ENCODE measurements at places on chromosomes 4 and X.

DNA sequence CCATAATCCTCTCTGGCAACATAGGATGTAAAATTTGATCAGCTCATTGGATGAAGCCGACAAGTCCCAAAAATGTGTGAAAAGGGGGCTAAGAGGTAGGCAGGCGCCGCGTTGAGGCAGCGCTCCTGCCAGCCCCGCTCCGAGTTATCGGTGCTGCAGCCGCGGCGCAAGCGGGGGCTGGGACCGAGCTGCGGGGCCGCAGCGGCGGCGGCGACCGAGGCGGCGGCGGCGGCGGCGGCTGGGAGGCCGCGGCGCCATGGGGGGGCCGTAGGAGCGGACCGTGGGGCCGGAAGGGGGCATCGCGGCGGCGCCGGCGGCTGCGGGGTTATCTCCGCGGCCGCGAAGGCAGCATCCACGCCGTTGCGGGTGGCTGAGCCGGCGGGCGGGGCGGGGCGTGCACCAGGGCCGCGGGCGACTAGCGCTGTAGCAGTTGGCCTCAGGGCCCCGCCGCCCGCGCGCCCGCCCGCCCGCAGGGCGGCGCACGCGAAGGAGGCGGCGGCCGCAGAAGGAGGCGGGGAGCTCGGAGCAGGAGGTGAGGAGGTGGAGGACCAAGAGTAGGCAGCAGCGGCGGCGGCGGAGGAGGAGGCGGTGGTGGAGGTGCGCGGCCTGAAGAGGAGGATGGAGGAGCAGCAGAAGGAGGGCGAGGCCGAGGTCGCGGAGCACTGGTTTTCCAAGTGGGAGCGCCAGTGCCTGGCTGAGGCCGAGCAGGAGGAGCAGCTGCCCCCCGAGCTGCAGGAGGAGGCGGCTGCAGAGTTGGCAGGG, 126.0 kb upstream of the CXorf66 start:
- no peak for DNase-seq

DNA sequence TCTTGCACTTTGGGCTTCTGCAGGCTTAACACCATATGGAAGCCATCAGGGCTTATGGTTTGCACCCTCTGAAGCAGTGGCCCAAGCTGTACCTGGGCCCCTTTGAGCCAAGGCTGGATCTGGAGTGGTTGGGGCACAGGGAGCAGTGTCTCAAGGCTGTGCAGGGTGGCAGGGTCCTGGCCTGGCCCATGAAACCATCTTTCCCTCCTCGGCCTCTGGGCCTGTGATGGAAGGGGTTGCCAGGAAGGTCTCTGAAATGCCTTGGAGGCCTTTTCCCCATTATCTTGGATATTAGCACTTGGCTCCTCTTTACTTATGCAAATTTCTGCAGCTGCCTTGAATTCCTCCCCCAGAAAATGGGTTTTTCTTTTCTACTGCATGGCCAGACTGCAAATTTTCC, 134.7 kb upstream of the USP9X start:
- no peak for DNase-seq

- DNase-seq: no peak
Observed at GRCh38 chr4:45353161-45353560, 626.8 kb upstream of the GNPDA2 start.

GRCh38 chr4:108247387-108248049, 78.8 kb upstream of the LEF1 start:
- DNase-seq: no peak

- DNase-seq: no peak
Observed at GRCh38 chr4:98546910-98547594, 111.4 kb downstream of the TSPAN5 start.

GRCh38 chrX:136784231-136784630, 3.5 kb upstream of the ARHGEF6 start:
- DNase-seq: no peak

DNA sequence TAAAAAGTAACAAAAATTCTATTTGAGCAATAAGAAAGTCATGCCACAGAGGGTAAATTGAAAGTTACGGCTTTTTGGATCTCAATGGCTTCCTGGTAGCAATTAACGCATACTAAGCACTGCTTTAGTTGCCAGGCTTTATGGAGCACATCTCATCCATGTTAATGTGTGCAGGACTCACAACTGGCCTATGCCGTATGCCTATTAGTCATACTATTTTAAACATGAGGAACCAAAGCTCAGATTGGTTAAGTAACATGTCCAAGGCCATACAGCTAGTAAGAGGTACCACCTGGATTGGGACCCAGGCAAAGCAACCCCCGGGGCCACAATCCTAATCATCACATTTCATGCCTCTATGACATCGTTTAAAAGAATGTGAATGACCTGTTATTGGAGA, 17.1 kb downstream of the DAPP1 start:
- DNase-seq: no peak

- no peak for DNase-seq
Observed at GRCh38 chrX:110125446-110126162, 122.7 kb downstream of the TMEM164 start.

DNA sequence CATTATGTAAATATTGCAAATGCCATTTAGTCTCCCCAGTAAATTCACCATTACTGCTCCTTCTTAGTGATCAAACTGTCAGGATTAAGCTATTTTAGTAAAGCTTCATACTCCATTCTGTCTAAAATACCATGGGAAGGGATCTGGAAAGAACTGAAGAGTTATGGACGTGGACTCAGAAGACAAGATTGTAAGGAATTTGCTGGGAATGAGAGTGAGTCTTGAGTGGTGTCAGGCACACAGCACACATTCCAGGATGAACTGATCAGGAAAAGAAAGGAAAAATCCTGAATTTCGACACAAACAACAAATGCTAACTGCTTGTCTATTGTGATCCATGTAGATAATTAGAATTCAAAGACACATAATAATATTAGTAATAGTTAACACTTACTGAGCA, 311.0 kb downstream of the CENPC start:
- DNase-seq: no peak

DNA sequence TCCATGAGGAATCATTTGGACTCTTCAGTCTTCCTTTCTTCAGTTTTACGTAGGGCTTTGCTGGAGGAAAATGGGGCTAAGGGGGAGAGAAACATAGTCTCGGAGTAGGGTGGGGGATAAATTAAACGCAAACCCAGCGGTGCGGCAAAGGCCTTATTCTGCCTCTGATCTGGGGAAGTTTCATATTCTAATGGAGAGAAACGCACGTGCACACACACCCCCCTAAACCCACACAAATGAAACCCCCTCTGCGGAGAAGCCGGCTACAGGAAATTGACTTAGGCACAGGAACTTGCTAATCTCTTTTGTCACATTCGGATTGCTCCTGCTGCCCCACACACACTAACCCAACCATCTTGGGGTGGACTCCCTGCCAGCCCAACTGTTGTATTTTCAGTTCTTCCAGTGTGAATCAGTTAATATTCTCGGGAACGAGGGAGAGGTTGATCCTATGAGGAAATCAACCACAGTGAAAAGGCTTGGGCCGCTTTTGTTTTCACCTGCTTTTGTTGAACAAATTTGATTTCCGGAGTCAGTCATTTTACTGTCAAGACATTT, at the start of gene RHOH:
RHOH (plus strand) TSS at position 308 of the 558 bp plus-strand sequence. CDS start 46,356 bp downstream, outside the sequence.
- DNase-seq: no peak

DNA sequence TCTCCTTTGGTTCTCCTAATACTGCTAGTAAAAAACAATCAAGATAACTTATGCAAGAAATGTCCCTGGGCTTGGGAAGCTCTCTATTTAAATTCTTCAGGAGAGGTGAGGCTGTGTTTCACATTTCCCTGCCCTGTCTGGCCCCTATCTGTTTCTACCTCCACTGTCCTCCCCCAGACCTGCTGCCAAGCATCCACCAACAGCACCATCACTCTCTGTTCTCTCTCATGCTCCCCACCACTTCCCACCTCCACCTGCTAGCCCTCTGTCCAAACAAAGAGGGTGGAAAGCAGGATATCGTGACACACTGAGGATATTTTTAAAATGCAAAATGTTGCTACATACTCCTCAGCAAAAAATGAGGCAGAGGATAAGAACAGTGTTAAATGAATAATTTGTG, 88.4 kb upstream of the NAP1L5 start:
- no peak for DNase-seq

GRCh38 chrX:136755411-136755810, 25.3 kb downstream of the ARHGEF6 start:
- DNase-seq: no peak

All from NCI-H1048 (cell line).